Right renal cortex interstitium (tissue), 3 donors: ENCODE measurements at places on chromosomes 4 and X. TPM values are rescaled to one million over a fixed set of nuclear protein-coding genes. Genes with fewer than 3 reads are reported as not detected.

The CHRNA9 gene
- 0.82 TPM for polyA plus RNA-seq

The HSD17B13 gene
- polyA plus RNA-seq, result 0.23 TPM

The IL1RAPL2 gene
- 0.88 TPM for polyA plus RNA-seq

The NSUN7 gene
- 11.7 TPM for polyA plus RNA-seq

The NMU gene
- 9.1 TPM for polyA plus RNA-seq

The SCML2 gene
- 8.5 TPM for polyA plus RNA-seq

The CXXC4 gene
- 8.3 TPM for polyA plus RNA-seq

The TREX2 gene
- 0.24 TPM for polyA plus RNA-seq

DNA sequence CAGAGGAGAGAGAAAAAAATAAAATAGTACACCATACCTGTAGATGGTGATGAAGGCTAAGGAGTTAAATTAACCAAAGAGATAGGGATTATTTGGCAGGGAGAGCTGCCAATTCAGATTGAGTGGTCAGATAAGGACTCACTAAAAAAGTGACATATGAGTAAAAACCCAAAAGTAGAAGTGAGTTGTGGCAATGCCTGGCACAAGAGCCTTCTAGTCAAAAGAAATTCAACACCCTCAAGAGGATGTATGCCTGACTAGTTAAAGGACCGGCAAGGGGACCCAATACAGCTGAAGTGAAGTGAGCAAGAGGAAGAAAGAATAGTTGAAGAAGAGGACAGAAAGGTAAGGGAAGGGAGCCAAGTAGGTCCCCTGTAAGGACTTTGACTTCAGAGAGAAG, 34.9 kb downstream of the ELF2 start:
- DNase-seq, result no peak

- no peak for DNase-seq
Measured at GRCh38 chr4:13088726-13089658, 395.1 kb downstream of the RAB28 start.

GRCh38 chr4:158458271-158458895, 63.3 kb upstream of the RXFP1 start:
- DNase-seq, result no peak

DNA sequence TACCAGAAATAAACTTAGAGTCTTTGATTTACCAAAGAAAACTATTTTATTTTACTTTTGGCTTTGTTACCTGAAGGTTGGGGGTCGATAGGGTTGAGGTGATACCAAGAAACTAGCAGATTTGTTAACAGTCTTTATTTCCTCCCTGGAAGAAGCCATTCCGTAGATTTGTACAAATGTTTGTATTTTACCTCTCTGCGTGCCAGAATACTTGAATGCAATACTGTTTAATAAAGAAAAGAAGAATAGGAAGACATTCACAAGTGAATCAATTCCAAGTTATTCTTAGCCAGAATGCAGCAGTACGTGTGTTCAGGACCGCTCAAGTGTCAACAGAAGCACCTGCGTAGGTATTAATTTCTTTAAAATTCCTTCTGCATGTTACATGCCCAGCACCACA, 260.3 kb upstream of the TENM3 start:
- DNase-seq, result no peak

- no peak for DNase-seq
Measured at GRCh38 chr4:79048878-79049277, 109.6 kb upstream of the PAQR3 start.

DNA sequence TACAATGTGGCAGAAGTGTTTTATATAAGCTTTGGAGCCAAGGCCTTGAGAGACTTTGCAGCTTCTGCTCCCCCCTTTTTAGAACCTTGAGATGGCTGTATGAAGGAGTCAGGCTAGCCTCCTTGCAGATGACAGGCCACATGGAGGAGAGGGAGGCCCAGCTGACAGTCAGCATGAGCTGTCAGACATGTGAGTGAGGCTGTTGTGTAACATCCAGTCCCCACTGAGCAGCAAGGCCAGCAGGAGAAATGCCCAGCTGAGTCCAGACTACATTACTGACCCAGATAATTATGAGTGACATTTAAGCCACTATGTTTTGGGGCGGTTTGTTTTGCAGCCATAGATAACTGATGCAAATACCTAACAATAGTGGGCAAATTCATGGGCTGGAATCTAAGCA, 515.3 kb upstream of the ARX start:
- no peak for DNase-seq

DNA sequence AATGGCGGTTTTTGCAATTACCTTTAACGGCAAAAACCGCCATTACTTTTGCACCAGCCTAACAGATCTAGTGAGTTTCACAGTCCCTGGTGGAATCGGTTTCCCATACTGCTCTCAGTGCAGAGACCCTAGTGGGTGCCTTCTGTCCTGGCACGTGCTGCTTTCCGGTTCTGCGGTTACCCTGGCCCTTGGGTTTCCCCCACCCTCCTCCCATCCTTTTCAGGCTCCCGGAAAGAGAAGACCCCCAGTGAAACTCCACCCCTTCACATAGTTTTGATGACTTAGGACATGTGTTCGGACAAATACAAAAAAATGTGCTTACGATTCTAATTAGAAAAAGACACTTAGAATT, 36.9 kb downstream of the NLGN3 start:
- no peak for DNase-seq

DNA sequence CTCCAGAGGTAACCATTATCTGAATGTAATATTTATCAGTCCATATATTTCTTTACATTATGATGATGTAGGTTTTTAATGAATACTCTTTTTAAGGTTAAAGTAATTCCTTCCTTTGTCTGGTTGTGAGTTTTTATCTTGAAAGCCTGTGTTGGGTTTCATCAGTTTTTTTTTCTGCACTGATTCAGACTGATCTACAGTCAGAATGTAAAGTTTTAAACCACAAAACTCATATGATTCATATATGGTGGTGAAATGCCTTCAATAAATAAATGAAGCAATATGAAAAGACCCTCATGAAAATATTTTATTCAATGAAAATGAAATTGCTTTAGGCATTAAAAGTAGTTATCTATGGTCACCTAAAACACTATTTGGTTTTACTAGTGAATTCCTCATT, 47.1 kb downstream of the SORBS2 start:
- no peak for DNase-seq

DNA sequence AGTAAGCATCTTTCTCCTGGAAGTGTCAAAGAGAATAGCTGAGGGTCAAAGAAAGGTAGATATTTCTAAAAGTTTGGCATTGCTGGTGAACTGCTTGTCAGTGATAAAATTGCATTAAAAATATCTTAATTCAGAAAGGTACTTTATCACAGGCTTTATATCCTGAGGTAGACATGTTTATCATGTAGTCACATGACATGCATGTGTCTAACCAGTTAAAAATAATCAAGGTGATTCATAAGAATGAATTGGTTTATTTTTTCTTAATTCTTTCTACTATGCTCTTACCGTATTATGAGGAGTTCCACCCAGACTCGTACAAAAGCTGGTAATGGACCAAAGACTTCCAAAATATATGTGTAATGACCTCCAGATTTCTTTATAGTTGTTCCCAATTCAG, 6.1 kb downstream of the SLC7A11 start:
- no peak for DNase-seq

DNA sequence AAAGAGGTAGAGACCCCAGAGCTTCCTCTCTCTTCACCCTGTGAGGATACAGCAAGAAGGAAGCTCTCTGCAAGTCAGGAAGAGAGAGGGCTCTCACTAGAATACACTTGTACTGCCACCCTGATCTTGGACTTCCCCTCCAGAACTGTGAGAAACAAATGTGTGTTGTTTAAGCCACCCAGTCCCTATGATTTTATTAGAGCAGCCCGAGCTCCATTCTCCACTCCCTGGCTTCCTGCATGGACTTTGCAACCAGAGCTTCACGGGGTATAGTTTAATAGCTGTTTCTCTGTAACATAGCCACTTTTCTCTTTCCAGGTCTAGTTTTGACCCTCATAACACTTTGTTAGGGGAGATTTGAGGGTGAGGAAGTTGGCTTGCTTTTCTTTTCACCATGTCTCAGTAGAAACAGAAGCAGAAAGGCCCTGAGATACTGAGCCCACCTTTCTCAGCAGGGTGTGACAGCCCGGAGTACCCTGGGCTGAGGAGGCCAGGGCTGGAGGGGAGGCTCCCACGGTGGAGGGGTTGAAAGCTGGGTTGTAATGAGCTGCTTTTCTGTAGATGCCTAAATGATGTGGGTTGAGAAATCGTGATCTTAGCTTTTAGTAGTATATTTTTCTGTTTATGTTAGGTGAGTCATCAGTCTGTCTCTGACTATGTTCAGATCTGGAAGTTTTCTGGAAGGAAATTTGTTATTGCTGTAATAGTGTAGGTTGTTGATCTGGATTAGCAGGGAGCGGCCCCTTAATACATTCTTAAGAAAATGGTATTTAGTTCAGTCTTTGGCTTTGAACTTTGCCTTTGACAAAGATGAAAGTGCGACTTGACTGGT, 118.6 kb downstream of the PTTG2 start:
- no peak for DNase-seq

- no peak for DNase-seq
Measured at GRCh38 chr4:113157086-113157857, 107.8 kb downstream of the ANK2 start.

DNA sequence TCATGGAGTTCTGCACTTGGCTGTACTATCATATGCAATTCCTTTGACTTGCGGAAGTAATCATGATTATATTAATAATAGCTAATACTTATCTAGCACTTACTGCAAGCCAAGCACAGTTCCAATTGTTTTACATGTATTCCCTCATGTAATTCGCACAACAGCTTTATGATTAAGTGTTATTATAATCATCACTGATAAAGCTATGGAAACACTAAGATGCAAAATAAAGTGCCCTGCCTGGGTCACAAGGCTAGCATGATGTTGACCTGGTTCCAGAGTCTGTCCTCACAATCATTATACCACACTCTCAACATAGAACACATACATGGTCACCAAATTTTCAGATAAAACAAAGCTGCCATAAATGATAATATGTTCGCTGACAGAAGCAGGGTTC, 234.6 kb downstream of the FMR1NB start:
- DNase-seq, result no peak

GRCh38 chr4:18051281-18051680, 29.7 kb upstream of the LCORL start:
- no peak for DNase-seq

DNA sequence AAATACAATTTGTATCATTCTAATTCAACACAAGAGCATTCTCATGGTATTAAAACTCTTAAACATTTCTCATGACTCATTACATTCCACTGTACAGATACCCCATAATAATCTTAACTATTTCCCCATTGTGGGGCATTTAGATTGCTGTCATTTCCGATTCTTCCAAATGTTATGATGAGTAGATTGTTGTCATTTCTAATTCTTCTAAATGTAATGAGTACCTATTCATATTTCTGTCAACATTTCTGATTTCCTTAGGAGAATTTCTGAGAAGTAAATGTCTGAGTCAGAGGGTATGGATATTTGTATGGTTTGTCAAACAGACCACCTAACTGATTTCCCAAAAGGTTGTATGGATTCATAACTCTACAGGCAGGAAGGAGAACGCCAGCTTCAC, 8.3 kb downstream of the S100G start:
- no peak for DNase-seq

DNA sequence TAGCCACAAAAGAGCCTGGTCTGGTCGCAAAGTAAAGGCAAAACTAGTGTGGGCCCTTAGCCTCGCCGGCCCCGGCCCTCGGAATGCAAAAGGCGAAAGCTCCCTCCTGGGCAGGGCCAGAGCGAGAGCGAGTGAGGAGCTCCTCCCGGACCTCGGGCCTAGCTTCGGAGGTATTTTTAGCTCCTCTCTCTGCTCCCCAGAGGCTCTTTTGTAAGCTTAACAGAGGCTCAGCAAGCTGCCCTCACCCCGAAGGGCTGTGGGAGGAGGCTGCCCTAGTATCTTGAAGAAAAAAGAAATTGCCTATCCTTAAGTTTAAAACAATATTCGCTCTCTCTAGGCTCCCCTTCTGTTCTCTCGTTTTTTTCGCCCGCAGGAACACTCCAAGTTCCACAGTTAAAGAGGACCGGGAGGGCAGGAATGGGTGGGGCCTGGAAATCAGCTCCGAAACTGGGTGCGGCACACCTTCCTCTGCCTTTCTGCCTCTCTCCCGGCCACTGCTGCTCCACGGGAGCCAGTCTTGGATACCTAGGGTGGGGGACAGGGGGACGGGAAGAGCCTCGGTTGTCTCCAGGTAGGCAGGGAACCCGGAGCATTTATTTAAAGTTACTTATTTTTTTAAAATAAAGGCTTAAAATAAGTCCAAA, 12.1 kb downstream of the HAND2 start:
- no peak for DNase-seq

DNA sequence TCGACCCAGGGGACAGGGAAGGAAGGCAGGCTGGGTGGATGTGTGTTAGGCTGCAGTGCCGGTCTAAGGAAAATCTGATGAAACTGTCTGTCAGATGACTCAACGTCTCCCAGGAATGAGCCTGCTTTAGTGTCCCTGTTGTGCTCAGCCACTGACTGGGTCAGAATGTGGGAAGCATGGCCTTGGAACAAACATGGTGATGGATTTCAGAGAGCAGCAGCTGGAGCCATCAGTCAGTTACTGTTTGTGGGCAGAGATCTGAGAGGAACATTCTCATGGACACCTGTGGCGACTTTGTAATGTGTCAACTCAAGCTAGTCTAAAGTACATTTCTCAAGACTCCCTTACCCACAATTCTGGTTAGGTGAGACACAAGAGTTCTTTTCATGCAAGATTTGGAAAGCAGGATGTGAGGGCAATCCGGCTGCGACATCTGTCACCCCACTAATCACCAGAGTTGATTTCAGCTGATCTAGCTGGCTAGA, 63.2 kb downstream of the ANAPC10 start:
- DNase-seq, result no peak
